Activated CD4-positive, alpha-beta T cell treated with anti-CD3 and anti-CD28 coated beads, Interleukin-2, amount 50 U/mL, for 4 hours (primary cell): ENCODE measurements at places on chromosomes 7 and 10.

GRCh38 chr7:25517906-25518305, 289.6 kb upstream of the NPVF start:
- DNase-seq: no peak

DNA sequence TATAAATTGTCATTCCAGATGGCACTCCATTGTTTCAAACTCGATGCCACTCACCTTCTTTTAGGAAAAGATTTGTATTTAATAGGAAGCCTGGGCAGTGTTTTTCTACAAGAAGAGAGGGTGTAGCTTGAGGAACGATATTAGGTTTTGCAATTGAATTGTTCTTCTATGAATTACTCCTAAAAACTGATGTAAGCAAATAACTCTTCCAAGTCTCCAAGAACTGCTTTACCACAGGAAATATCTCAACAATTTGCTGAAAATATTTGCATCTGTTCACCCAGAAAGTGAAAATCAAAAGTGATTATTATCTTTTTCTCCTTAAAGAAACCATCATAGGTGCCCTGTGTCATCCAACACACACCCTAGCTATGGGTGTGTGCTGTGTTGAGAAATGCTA, 261.3 kb upstream of the MEOX2 start:
- no peak for DNase-seq

DNA sequence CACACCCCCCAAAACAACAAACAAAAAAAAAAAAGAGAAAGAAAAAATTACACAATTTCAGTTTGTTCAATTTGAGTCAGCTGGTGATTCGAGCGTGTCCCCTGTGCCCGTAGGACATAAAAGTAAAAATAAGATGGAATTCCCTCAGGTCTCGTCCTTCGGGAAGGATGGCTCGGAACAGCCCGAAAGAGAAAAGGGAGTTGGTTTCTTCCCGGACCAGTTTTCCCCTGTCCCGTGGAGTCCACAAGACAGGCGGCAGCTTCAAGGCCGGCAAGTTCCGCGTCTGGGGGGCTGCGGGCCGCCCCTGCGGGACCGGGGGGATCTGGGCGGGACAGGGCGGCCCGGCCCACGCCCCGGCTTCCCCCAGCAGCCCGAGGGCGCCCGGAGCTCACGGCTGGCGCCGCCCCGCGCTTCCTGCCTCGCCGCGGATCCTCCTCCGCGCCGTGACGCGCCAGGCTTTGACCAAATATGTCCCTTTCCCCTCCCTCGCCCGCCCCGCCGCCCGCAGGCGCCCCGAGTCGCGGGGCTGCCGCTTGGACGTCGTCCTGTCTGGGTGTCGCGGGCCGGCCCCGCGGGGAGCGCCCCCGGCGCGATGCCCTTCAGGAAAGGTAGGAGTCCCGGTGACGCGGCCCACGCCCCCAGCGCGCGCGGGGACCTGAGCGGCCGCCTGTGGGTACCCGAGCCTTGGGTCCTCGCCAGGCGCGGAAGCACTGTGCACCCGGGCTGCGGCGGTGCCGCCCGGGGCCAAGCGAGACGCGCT, 55.8 kb downstream of the RBM17 start:
- DNase-seq: peak; percentile 81

GRCh38 chr10:129973674-129974059, 9.6 kb upstream of the EBF3 start:
- no peak for DNase-seq

- DNase-seq: peak; percentile 39
These were observed 734 bp downstream of the CHST3 start for GRCh38 chr10:71964743-71965515.

DNA sequence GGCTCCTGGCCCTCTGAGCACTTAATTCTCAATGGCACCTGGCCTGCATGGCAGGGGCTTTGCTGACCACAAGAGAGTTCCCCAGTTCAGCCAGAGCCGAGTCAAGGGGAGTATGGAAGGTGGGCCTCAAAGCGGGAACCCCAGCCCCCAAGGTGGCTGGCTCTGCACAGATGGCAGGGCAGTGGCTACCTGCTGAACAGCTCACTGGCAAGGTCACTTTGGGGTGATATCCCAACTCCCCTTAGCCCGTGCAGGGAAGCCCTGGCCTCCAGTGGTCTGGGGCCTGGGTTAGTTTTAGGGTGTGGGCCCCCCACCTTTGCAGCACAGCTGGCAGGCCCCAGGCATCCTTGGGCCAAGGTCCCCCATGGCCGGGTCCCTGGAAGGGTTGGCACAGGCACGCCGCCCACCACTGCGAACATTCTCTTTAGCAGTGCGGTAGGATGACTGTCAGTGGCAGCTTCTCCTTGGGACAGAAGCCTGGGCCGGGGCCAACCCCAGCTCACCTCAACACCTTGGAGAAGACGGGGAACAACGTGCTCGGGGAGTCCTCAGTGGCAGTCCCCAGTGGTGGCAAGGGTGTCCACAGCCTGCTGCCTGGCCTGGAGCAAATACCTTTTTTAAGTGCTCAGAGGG, 36.8 kb downstream of the PPIF start:
- DNase-seq: no peak

DNA sequence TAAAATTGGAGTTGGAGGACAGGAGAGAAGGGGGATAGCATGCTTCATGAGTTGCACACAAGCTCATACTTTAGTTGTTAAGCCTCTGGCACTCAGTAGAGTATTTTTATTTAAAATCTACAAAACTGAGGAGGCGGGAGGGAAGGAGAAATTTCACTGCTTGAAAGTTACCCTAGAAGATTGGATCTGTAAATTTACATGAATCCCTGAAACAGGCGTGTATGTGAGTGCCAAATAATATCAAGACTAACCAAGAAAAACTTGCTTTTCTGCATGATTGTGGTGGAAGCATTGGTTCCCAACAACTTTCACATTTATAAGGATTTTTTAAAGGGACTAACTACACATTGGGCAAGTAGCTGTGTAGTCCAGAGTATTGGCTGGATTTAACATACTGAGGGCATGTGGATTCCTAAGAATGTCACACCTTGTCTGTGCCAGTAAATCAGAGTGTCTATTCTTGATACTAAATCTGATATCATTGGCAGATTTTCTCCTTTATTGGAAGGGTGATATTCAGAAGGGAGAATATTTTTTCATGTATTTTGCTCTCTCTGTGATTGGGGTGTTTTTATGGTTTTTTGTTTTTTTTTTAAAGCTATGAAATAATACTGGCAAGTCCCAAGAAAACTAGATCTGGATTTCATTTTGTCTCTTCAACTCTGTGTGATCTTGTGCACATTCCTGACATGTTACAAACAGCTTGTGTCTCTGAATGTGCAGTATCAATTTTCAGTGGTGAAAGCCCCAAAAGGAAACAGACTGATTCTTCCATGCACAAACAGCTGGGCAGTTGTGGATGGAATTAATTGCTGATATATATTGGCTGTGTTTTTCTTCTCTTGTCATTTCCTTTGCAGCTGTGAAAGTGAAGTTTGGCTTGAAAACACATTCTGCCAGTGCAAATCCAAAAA, 67.2 kb downstream of the ADD3 start:
- DNase-seq: no peak

DNA sequence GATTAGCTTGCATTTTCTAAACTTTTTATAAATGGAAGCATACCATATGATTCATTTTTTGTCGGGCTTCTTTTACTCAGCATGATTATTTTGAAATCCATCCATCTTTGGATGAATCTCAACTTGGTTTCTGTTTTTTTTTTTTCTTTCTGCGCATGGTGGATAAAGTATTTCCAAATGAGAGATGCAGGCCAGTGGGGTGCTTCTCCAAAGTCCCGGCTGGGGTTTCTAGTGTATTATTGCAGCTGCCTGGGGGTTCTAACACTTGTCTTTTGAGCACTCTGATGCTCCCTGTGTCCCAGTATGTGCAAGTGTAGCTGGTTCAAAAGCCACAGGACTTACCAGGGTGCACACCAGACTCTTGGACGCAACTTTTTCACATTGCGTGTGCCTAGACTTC, 70.9 kb upstream of the LOXL4 start:
- no peak for DNase-seq

- DNase-seq: no peak
These were observed 24.0 kb downstream of the OSBPL3 start for GRCh38 chr7:24956021-24956420.

DNA sequence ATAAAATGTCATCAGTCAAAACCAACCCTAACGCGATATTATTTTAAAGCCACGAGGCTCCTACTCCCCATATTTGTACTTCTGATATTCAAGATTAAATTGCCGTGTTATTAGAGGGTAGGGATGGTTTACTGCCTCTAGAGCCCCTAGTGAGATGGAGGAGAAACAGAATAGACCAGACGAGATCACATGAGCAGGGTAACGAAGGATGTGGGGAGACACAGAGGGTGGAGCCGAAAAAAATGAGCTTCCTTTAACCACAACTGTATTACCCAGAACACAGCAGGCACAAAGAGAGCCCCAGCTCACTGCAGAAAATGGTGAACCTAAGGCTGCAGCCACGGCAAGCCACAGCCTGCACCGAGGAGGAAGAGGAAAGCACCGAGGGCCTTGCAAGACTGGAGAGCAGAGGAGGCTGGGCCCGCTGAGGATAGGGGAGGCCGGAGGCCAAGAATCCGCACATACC, 14.3 kb downstream of the ZC3HAV1 start:
- DNase-seq: peak; percentile 55

DNA sequence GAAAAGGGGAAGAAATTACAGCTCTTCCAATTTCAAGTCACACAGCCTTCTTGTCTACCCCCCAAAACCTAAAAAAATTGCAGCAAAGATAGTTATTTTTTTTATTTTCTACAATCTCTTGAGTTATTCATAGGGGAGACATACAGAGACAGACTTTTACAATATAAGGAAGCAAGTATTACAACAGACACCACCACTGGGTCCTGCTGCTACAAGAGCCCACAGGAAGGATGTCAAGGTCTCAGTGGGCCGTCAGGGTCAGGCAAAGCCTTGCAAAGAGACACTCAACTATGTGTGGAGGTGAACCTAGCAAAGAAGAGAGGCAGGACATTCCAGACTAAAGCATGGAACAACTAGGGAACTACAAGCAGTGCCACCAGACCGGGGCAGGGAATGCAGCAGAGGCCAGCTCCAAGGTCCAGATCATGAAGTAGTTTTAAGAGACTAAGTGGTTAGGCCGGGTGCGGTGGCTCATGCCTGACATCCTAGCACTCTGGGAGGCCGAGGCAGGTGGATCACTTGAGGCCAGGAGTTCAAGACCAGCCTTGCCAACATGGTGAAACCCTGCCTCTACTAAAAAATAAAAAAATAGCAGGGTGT, 28.2 kb upstream of the ZCCHC24 start:
- DNase-seq: no peak

GRCh38 chr10:6877722-6878392, 297.8 kb upstream of the PRKCQ start:
- DNase-seq: no peak

DNA sequence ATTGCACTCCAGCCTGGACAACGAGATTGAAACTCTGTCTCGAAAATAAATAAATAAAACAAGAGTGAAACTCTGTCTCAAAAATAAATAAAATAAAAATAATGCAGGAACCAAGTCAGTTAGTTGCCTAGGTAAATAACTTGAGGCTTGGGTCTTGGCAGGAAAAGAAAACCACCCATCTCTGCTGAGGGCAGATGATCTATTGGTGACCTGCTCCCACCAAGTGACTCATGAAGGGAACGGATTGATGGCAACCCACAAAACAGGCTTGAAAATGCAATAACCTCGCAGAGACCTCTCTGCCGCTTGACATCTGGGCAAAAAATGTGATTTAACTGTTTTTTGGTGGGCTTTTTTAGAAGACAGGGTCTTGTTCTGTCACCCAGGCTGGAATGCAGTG, 86.6 kb downstream of the CALN1 start:
- DNase-seq: no peak

DNA sequence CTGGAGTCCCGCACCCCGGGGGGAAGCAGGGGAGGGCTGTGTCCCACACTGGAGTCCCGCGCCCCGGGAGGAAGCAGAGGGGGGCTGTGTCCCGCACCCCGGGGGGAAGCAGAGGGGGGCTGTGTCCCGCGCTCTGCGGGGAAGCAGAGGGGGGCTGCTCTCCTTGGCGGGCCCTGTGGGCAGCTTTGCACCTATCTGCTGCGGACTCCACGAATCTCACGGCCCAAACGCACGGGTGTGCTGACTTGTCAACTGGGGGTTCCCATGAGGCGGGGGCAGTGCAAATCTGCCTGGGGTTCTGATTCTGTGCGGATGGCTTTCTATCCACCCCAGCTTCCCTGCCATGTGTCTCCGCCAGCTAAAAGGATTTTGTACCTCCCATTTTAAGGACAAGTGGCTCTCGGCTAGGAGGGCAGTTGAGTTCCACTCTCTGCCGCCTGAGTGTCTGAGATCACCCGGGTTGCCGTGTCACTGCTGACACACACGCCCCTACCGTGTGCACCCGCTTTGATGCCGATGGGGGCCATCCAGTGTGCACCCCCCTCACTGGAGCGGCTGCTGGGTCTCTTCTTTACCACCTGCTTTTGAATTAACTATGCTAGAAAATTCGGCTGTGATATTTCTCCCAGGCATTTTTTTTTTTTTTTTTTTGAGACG, 20.5 kb downstream of the GPER1 start:
- DNase-seq: no peak

- no peak for DNase-seq
These were observed 647.8 kb downstream of the INHBA start for GRCh38 chr7:41054960-41055661.
